IMR-90 (cell line): ENCODE measurements at places on chromosomes 3 and 15. TPM values are rescaled to one million over a fixed set of nuclear protein-coding genes. Genes with fewer than 3 reads are reported as not detected.

The PLD1 gene
- 9.2 and 9.7 TPM in 2 replicates for total RNA-seq

The ZNF770 gene
- 26.5 and 38.9 TPM in 2 replicates for total RNA-seq

The P2RY1 gene
- total RNA-seq: under 0.01 TPM in 1 of 2 replicates, not detected in the other

The SH2D7 gene
- total RNA-seq: not detected in 2 replicates

The TM4SF4 gene
- 1.1 and 1.6 TPM in 2 replicates for total RNA-seq

The SOX14 gene
- not detected in 2 replicates for total RNA-seq

The CCDC191 gene
- total RNA-seq: 0.72 and 0.83 TPM in 2 replicates

The WDR72 gene
- total RNA-seq: not detected in 2 replicates

The GOLGA6L10 gene
- total RNA-seq: under 0.01 and 0.28 TPM in 2 replicates

The EPHB3 gene
- 0.72 and 0.83 TPM in 2 replicates for total RNA-seq

The KNG1 gene
- total RNA-seq: not detected in 2 replicates

The CPN2 gene
- total RNA-seq: not detected in 2 replicates

The TMEM207 gene
- not detected in 2 replicates for total RNA-seq

The DUOXA2 gene
- not detected in 2 replicates for total RNA-seq

The TRIM69 gene
- 7.7 and 8.1 TPM in 2 replicates for total RNA-seq

The ZNF35 gene
- total RNA-seq: 19.2 and 19.5 TPM in 2 replicates

The TSEN2 gene
- 14.2 and 15.0 TPM in 2 replicates for total RNA-seq
